ENCODE measurements at places on chromosomes 6 and 20.

DNA sequence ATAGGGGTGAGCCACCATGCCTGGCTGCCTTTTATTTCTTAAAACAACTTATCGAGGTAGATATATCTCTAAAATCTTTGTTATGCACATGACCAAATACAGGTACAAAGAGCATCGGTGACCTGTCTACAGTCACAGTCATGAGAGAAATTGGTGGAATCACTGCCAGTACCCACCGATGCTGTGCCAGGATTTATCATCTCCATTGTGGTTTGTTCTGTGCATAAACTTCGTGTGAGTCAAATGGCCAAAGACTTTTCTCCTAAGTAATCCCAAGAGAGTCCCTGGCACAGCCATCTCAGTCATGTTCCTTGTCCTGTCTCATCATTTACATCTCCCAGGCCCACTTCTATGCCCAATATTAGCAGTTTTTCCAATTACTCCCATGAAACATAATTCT is 9.0 kb downstream of the GSTA3 start:
- no peak for DNase-seq

GRCh38 chr6:135703007-135703406 is 148.5 kb upstream of the PDE7B start:
- DNase-seq: no peak

DNA sequence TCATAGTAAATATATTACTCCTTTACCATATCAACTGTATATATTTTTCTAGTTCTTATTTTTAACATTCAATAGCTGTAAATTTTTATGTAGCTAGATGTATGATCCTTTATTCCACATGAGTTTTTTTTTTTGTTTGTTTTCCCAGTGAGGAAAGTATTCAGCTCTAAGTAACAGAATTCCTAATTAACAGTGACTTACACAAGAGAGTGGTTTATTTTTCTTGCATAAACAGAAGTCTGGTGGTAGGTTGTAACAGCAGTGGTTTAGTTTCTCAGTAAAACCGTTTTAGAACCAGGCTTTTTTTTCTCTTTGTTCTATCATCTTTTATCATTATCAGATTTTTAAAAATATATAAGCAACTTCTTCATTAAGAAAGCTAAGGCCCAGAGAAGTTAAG is 116.9 kb upstream of the FLRT3 start:
- no peak for DNase-seq

- DNase-seq: no peak
These were observed 129.0 kb downstream of the F13A1 start for GRCh38 chr6:6191476-6191875.

- no peak for DNase-seq
These were observed 104.8 kb downstream of the MAFB start for GRCh38 chr20:40584130-40584809.

All from fibroblast of the aortic adventitia (primary cell).